DMS 273 treated with DMSO at 0.1 percent for 48 hours (cell line): ENCODE measurements at places on chromosomes 1 and 21.

GRCh38 chr1:32592943-32593342 lies 53.7 kb downstream of the ZBTB8A start:
- no peak for DNase-seq

GRCh38 chr1:178120088-178120487 lies 26.2 kb downstream of the RASAL2 start:
- no peak for DNase-seq

DNA sequence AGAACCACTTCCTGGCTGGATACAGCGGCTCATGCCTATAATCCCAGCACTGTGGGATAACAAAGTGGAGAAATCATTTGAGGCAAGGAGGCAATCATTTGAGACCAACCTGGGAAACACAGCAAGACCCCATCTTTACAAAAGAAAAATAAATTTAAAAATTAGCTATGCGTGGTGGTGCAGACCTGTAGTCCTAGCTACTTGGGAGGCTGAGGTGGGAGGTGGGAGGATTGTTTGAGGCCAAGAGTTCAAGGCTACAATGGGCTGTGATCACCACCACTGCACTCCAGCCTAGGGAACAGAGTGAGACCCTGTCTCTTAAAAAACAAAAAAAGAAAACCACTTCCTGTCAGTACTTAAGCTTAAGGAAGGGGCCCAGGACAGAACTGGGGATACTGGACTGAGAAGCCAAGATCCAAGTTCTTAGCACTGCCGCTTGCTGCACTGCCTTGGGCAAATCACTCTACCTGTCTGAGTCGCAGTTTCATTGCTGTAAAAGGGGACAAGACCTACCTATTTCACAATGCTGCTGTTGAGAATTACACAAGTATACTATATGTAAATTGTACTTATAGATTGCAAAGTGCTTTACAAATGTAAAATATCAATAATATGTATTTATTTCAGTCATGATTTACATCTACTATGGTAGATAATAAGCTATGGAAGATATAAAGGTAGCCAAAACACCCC lies 154.9 kb downstream of the RERE start:
- DNase-seq: no peak

- DNase-seq: peak; percentile 29
These were observed 1.4 kb upstream of the BRINP3 start for GRCh38 chr1:190479050-190479397.

- DNase-seq: no peak
These were observed 82.2 kb downstream of the PAPPA2 start for GRCh38 chr1:176545034-176545639.

DNA sequence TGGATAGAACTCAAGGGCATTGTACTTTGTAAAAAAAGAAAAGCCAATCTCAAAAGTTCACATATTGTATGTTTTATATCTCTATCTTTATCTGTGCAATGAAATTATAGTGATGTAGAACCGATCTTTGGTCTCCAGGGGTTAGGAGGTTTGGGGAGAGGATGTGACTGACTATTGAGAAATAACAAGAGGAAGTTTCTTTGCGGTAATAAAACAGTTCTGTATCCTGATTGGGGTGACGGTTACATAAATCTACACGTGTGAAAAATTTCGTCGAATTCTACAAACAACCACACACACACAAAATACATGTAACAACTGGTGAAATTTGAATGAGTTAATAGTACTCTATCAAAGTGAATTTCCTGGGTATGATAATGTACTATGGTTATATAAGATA lies 10.6 kb upstream of the OR2T33 start:
- DNase-seq: no peak
